ENCODE measurements at places on chromosomes 2 and 18.

DNA sequence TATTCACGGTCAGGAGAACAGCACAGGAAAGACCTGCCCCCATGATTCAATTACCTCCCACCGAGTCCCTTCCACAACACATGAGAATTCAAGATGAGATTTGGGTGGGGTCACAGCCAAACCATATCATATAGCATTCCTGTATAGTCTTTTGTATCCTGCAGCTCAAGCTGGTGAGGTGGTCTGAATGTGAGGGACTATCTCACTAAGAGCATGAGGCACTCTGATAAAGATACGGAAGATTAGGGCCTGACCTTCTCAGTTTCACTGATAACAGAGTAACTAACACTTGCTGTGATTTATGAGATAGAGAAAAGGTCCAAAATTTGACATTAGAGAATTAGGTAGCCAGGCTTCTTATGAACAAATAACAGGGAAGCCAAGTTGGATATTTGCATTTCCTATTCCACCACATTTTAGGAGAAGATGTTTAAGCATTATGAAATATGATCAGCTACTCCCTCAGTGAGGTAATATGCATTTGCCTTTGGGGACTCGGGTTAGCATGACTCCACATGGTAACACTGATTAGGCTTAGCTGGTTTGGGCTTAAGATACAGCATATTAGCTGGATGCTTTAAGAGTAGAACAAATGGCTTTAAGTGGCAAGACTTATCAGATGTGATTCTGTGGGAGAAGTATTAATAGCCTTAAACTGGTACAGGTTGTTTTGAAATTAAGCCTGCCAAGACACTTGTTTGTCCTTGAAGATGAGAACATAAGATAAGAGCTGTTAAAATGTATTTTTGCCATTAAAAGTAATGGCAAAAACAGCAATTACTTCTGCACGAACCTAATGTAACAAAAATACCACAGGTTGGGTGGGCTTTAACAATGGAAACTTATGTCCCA is 106.9 kb upstream of the MSTN start:
- no peak for DNase-seq

DNA sequence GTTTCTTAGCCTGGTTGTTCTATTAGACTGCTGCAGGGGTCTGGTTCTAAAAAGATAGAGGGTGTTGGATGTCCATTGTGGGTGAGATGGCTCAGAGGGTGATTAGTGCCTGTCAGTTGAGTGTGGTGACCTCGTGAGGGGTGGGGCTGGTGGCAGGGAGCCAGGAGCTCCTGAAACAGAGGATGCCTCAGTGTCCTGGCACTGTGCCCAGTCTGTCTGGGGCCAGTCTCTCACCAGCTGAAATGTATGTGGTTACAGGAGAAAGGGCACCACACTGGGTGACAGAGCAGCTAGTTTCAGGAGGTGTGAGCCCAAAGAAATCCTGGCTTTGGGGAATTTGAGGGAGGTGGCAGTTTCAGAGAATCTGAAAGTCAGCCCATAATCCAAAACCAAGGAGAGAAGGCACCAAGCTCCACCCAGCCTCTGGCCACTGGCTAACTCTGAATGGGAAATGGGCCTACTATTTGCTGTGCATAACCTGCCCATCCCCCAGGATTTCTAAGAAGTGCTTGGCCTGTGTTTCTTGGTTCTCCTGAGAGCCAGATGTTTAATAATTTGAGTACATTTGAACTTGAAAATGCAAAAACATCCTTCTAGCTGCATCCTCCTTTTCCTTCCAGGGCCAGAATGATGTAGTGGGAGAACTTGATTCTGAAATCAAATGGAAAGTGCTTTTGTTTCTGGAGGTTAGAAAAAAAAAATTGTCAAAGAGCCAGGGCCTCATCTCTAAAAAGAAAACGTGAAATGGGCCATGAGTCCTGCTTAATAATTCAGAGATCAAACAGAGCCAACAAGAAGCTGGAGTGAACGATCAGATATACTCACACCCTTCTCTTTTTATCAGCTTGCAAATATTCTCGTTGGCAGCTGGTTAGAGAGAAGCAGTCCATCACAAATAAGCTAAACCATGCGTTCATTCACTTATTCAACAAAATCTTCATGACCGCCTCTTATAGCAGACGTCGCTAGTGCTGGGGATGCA is 92.3 kb downstream of the B3GNT2 start:
- DNase-seq: peak; percentile 47

DNA sequence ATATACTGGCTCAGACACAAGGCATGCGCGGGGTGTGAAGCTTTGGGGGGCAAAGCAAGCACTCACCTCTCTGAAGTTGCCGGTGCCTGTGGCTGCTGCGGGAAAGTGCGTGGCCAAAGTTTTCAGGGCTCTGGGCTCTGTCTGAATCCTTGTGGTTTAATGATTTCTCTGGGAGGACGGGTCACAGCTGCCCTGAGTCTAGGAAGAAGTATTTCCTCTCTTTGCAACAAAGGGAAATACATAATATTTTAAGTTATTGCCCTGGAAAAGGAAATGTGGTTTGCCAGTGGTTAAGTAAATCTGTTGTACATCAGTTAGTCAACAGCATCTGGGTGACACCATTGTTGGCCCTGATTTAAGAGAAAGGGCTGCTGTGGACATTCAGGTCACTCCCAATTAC is 56.7 kb upstream of the ZDBF2 start:
- no peak for DNase-seq

DNA sequence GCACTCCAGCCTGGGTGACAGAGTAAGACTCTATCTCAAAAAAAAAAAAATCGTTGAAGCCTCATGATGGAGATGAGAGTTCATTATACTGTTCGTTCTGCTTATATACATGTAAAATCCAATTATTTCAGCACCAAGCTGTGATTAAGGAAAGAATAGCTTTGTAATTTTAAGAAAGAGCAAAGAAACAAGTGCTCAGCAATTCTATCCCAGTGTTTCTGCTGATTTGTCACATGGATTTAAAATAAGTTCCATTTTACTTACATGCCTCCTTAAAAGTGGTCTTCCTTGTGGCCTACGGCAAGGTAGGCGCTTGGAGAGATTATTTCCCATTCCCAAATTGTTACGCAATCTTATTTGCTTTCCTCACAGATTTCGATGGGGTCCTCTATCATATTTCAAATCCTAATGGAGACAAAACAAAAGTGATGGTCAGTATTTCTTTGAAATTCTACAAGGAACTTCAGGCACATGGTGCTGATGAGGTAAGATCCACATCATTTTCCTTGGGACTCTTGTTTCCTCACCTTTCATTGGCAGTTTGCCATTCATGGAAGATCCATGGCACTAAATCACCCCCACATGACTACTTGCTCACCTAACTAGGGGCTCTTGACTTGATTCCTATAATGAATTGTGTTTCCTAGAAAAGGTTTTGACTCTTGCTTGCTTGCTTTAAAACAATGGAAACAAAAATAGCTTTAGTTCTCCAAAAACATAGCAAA is 11.5 kb downstream of the ARPC2 start:
- no peak for DNase-seq

DNA sequence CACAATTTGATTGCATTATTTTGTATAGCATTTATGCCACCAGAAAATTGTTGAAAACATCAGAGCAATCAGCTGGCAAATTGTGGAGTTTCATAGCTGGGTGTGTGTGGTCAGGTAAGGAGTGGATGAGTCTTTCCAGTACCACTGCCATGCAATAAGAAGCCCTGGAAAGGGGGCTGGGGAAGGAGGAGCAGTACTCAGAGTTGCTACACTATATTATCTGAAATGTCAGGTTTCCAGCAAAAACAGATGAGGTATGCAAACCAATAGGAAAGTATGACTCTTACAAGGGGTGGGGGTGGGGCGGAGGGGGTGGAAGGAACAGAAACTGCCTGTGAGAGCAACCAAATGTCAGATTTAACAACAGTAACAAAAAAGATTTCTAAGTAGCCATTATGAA is 112.2 kb downstream of the SOS1 start:
- DNase-seq: no peak

GRCh38 chr2:60410456-60411146 is 142.9 kb downstream of the BCL11A start:
- DNase-seq: no peak

- no peak for DNase-seq
Measured at GRCh38 chr2:241866790-241867645, 2.5 kb upstream of the RTP5 start.

DNA sequence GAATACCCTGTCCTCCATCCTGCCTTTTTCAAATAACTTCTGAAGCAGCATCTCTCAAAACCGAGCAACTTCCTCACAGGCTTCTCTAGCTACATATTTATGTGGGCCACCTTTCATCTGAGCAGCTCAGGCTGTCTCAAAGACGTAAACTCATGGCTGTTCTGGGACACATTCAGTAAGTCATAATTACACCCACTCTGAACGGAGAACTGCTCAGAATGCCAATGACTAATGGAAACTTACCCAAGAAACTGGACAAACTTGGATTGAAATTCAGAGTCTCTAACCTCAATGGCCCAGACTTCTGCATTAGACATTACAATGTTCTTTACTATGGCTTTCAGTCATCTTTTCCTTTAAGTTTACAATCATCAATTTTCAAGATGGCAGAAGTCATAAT is 145.2 kb downstream of the RAD51AP2 start:
- no peak for DNase-seq

- no peak for DNase-seq
Measured at GRCh38 chr2:167572883-167573619, 674.3 kb downstream of the STK39 start.

DNA sequence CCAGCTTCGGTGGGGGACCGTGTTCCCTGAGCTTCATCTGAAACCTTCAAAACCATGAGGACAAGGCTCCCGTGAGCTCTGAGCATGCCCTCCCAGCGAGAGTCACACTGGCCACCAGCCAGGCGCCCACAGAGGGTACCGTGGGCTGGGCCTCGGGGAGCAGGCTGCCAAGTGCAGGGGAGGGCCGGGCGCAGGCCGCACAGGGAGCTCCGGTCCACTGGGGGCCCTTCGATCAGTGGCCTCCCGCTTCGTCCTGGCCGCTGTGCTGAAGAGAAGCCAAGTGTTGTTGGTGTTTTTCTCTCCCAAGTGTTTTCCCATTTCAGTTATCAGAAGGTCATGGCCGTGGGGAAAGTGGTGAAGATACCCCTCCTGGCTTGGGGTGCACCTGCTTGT is 144.4 kb downstream of the PTGR3 start:
- no peak for DNase-seq

- no peak for DNase-seq
Measured at GRCh38 chr2:196284866-196285557, 113.6 kb upstream of the STK17B start.

DNA sequence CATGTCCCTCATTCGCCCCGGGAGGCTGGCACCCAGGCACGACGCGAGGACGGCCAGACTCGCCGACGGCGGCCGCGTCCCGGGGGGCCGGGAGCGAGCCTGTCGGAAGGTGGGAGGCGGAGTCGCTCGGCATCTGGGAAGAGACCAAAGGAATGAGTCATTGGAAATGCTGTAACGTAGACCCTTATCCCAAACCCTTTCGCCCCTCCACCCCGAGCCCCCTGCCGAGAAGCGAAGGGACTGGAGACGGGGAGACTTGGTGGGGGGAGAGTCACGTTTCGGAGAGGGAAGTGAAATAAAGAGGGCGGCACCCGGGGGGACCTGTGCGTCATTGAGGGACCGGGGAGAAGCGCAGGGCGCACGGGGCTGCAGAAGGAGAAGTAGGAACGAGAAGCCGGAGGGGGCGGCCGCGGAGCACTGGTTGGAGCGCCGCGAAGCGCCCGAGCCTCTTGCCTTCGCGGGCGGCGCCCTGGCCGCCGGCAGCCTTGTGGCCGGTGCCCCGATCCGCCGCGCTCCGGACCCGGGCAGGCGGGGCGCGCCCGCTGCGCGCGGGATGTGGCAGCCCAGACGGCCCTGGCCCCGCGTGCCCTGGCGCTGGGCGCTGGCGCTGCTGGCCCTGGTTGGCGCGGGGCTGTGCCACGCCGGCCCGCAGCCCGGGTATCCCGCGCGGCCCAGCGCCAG is at the start of gene EMILIN2:
Gene EMILIN2, plus strand, starts transcription at position 371 of the 681 bp plus-strand sequence. Its CDS starts 183 bp downstream, at position 554.
- peak; percentile 14 for DNase-seq

DNA sequence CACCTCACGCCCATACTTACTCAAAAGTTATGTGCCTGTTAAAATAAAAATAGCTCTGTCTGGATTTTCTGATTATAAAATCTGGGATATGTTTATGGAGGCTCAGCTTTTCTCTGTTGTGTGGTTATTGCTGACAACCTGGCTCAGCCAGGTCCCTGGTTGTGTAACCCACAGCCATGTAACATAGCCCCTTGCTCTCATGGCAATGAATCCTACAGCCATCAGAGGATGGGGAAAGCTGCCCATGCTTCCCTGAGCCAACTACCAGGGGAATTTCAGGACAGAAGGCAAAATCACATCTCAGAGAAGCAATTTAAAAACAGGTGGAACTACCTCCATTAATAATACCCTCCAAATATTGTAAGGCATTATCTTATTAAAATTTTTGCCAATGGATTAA is 29.7 kb downstream of the ST8SIA5 start:
- no peak for DNase-seq

GRCh38 chr2:114031605-114032505 is 142.0 kb downstream of the ACTR3 start:
- DNase-seq: no peak

DNA sequence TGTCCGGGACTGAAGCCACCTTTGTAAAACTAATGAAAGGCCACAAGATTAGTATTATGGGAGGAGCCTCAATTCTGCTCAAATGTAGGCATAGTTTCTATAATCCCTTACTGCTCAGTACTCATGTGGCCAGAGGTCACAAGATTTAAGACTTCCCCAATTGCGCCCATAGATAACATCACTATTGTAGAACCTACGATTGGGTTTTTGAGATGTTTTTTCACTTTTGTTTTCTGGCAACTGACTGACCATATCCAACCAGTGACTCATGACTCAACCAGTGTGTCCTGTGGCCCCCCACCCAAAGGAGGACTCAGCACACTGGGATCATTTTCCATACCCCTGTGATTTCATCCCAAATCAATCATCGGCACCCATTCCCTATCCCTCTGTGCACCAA is 15.2 kb upstream of the TSPYL6 start:
- DNase-seq: no peak

- no peak for DNase-seq
Measured at GRCh38 chr18:76707534-76707933, 114.8 kb upstream of the ZNF236 start.

DNA sequence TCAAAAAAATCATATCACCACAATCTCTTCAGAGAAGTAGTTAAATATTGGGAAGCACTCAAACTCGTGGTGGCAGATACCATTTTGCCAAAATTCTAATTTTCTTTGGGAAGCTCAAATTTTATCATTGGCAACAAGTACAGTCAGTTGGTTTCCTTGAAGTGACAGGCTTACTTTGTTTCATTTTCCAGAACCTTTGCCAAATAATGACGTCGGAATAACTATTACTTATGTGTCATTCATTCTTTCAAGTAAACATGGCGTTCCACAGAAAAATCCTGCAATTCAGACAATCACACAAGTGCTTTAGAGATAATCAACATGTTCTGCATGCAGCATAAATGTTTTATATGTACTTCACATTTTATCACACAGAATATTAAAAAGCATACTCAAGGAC is 5.4 kb downstream of the TTLL4 start:
- no peak for DNase-seq

DNA sequence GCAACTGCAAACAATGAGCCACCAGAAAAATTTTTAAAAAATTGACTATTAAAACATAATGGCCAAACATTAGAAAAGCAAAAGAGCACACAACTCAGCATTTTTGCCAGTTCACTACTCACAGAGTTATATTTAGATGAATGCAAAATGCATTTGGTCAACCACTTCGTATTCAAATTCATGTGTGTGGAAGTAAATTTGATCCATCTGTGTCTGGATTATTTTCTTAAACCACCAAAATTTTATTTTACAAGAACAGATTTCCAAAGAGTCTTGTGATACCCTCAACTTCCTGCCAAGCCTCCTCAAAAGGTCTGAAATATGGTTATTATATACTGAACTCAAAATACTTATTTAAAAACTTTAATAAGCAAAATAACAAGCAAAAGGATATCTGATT is 57.4 kb downstream of the PPP1R1C start:
- DNase-seq: no peak

All from CD4-positive, alpha-beta T cell treated with Interleukin-6 at 100 ng/mL for 8 hours (primary cell).